Stimulated activated CD8-positive, alpha-beta memory T cell treated with anti-CD3 and anti-CD28 coated beads, Interleukin-4, amount 100 ng/mL, for 24 hours (primary cell): ENCODE measurements at places on chromosomes 11 and 22.

- DNase-seq = no peak
Measured at GRCh38 chr11:1220941-1221721, 1.7 kb upstream of the MUC5B start.

- no peak for DNase-seq
Measured at GRCh38 chr22:39746600-39747262, 146.8 kb downstream of the ENTHD1 start.

GRCh38 chr22:22446517-22446916 lies 62.0 kb downstream of the ZNF280B start:
- DNase-seq = no peak

DNA sequence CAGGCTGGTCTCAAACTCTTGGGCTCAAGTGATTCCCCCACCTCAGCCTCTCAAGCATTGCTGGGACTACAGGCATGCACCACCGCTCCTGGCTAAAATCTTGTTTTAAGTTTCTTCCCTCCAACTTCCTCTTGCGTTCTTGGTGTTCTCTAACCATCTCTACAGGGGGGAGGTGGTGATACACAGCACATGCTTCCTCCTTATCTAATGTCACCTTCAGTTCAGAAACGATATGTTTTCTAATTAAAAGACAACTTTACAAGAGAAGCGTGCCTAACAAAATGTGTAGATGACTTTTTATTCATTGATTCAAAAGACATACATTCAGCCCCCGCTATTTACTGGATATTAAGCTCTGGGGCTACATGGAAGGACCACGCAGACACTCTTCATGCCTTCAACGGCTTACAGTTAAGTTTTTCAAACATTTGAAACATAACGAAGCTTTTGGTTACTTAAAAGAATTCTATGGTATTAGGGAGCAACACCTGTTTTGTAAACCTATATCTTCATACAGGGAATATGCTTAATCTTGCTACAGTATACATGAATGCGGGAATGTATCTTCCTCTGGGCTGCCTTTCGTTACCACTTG lies 933 bp upstream of the DLAT start:
- DNase-seq = no peak

GRCh38 chr22:27431896-27432295 lies 369.7 kb downstream of the MN1 start:
- no peak for DNase-seq

DNA sequence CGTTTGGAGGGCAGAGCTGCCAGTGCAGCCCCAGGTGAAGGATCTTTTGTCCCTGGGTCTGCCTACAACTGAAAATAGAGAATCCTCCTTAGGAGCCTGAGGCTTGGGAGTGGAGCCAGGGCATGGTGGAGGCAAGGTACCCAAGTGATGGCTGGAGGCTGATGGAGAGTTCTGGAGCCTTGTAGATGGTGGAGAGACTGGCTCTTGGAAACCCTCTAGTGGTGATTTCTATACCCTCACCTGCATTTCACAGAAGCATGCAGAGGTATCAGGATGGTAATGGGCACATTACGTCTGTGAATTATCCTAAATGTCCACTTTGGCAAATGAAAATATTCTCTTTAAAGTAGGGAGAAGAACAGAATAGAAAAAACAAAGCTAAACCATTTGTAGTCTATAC lies 44.4 kb downstream of the INSC start:
- DNase-seq = no peak

GRCh38 chr11:73273222-73273895 lies 1.2 kb downstream of the P2RY6 start:
- DNase-seq = no peak

- DNase-seq = no peak
Measured at GRCh38 chr11:118679483-118679882, at the start of gene TREH. Gene TREH (minus strand): TSS chr11:118679650. CDS start chr11:118679627, 23 bp downstream.

DNA sequence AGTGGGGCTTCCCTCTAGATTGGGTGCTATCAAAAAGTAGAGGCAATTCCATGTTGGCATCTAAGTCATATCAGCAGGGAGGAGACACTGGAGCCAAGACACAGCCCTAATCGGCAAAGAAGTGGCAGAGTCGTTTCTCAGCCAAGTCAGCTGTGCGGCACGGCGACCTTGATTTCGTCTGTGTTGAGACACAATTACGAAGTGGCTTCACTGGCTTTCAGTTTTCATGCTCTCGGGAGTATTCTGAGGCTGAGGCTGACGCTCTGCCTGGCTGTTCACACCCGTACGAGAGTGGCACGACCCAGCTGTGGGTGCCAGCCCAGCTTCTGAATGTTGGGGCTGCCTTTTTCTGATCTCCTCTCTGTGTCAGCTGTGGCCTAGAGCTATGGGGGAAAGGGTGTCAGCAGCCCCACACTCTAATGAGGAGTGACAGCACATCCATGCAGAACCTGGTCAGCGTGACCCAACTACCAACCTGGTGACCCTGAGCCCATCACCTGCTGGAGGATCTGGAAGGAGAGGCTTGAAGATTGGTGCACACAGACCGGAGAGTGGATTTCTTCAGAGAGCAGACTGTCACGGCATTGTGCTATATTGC lies 105.7 kb upstream of the TMEM45B start:
- no peak for DNase-seq

DNA sequence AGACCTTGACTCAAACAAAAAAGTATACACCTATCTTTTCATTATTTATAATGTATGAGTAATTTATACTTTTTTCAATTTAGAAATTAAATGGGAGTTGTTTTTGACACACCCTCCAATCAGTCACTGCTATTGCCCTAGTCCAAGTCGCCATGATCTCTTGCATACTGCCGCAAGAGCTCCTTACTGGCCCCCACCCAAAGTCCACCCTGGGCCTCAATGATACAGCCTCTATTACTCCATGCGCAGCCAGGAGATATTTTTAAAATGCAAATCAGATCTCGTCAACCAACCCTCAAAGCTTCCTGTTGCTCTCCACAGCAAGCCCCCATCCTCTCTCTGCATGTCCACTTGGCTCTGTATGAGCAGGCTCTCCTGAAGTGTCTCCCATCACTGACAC lies 12.8 kb upstream of the LMO1 start:
- DNase-seq = no peak

- DNase-seq = no peak
Measured at GRCh38 chr11:102493524-102493923, 37.0 kb downstream of the MMP7 start.

- DNase-seq = no peak
Measured at GRCh38 chr11:43905813-43906241, 25.2 kb downstream of the ALKBH3 start.

GRCh38 chr11:60740573-60740972 lies 16.1 kb downstream of the MS4A18 start:
- no peak for DNase-seq

DNA sequence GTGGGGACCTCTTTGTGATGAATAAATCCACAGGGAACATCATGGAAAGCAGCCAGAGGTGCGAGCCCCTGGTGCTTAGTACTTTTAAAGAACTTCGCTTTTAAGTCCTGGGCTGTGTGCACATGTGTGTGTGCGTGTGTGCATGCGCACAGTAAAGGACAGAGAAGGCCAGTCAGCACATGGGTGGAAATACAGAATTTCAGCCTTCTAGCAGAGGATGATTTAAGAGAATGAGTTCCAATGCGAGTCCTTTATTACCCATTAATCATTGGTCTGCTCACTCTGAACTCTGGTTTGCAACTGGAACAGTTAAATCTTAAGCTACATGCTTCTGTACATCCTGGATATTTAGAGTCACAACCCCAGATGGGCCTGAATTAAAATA lies 18.9 kb downstream of the TEAD1 start:
- DNase-seq = no peak

DNA sequence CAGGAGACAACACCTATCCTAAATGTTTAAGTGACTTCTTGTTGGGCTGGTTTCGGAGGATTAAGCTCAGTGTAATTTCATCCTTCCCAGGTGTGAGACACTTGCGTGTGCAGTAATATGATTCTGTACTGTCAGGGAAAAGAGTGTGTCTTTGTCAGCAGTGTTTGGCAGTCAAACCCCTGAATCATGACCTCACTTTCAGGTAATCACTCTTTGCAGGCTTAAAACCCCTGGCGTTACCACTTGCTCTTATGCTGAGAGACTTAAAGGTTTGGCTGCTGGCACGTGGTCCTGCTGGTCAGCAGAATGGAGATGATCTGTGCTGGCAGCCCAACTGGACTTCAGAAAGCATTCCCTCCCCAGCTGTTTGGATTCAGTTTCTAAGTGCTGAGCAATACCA lies 56.1 kb downstream of the APIP start:
- DNase-seq = no peak

DNA sequence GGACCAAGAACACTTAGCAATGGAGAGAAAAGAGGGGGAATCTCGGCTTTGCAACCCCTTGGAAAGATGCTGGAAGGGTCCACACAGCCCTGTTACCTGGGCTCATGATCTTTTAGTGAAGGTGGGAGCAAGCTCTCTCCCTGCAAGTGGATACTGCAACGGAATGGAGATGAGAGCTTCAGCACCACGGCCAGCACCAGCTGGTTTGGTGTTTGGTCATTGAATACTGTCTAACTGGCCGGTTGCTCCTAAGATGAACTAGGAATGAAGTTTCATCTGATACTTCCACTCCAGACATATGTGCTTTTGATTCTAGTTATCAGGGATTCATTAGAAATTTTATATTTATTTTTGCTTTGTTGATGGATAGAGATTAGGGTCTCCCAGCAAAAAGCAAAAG lies 16.3 kb downstream of the HTR3A start:
- peak; percentile 1 for DNase-seq

GRCh38 chr11:86155200-86155844 lies 86.4 kb upstream of the PICALM start:
- DNase-seq = no peak

DNA sequence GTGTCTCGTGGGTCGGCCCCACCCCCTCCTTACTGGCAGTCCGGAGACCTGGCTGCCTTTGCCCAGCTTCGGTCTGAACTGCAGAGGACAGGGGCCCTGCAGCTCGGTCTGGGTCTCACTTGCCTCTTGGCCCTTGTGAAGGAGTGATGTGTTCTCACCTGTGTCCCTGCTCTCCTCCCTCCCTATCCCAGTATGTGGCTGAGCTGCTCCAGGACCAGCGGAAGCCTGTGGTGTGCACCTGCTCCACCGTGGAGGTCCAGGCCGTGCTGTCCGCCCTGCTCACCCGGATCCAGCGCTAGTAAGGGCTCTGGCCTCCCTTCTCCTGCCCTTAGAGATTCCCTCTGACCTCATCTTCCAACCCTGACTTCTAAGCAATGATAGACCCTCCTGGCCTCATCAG lies 35.7 kb upstream of the RAB1B start:
- no peak for DNase-seq

DNA sequence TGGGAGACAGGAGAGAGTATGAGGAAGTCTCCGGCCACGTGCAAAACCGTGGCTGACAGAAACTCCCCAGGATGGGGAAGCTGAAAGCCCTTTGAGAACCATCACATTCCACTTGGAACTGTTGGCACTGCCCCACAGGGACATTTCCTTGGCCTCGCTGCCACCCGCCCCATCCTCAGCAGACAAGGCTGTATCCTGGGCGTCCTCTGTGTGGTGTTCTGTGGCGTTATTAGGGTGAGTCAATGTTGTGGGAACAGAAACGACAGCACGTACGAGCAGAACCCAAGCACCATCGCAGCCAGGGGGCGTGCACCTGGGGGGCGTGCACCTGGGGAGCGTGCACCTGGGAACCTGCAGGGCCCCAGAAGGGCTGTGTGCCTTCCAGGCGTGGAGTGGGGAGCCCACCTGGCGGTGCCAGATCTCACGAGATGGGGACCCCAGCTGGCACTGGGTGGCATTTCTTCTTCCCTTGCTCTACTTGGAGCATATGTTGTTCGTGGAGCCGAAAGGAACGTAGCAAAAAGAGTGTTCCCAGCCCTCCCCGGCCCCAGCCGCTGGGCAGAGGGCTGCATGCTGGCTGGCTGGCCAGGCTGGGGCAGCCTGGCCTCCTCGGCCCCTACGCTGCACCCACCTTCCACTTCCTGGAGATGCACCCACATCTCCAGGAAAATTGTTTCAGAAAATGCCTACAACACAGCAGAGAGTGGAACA lies 35.4 kb downstream of the NFAM1 start:
- DNase-seq = no peak

DNA sequence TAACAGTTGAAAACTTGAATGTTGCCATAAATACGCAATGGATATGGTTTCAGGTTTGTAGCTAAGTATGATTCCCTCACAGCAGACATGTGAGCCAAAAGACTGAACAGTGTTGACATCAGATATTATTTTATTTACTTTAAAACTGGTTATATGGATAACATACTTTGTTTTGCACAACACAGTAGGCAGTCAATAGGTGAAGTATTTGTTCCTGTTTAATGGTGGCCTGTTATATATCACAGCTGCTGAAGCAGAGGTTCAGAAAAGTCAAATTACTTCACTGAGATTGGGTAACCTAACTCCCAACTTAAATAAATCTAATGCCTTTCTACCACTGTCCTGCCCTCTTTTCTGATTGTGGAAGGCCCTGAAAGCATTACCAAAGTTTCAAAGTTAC lies 44.6 kb downstream of the YAP1 start:
- no peak for DNase-seq

GRCh38 chr11:38005597-38005996 lies 1407.6 kb upstream of the RAG2 start:
- no peak for DNase-seq

- DNase-seq = no peak
Measured at GRCh38 chr22:32233091-32233490, 22.1 kb downstream of the SLC5A4 start.

- no peak for DNase-seq
Measured at GRCh38 chr11:103628121-103628520, 408.3 kb upstream of the DDI1 start.

DNA sequence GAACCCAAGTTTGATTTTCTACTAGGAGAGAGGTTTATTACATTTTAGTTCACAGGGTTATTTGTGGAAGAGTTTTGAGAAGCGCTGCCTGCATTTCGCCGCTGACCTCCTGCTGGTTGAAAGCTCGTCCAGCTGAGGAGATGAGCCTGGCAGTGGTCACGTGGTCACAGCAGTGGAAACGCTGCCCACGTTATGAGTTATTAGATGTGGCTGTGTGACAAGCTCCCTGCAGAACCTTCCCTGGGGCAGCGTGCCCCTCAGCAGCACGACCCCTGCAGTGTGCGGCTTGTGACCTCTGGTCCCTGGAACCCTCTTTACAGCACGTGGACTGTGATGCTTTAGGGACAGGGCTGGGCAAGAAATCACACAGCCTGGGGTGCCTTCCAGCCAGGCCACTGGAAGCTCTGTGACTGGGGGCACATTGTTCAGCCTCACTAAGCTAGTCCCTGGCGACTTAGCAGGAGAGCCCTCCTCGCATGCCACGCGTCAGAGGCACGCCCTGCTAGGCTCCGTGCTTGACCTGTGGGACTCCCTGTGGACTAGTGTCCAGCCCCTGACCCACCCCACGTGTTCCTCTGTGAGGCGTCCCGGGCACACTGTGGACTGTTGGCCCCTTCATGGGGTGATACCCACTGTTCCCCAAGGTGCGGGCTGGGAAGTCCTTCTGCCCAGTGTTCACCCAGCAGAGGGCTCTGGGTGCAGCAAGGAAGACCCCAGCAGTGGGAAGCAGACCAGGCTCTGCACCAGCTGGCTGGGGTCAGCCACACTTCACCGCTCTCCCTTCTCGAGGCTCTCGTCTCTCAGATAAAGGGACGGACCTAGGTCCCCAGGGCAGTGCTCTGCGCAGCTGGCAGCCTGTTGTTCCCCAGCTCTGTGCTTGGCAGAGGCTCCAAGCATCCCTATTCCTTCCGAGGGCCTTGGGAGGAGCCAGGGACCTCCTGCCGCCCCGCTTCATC lies 349.5 kb downstream of the TBC1D22A start:
- DNase-seq = no peak

- no peak for DNase-seq
Measured at GRCh38 chr11:61930933-61931332, 13.6 kb upstream of the RAB3IL1 start.

GRCh38 chr22:28373831-28374230 lies 305.8 kb downstream of the TTC28 start:
- no peak for DNase-seq

- no peak for DNase-seq
Measured at GRCh38 chr11:14061721-14062120, 99.2 kb downstream of the SPON1 start.
